ENCODE measurements at places on chromosomes 5 and 9.

DNA sequence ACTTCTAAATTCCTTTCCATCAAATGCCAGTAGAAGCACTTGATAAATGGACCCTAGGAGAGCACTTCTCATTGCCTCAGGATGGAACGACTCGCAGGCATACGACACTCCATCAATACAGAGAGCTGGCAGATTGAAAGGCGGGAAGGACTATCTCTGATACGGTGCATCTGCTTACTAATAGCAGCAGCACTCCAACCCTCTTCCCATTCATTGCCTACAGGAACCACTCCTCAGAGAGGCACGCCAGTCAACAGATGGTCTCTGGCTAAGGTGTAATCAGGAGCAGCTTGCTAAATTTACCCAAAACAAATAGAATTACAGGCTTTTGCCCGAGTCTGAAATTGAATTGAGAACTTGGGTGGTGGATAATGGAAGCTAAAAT is 168.1 kb downstream of the EFNA5 start:
- DNase-seq = no peak

DNA sequence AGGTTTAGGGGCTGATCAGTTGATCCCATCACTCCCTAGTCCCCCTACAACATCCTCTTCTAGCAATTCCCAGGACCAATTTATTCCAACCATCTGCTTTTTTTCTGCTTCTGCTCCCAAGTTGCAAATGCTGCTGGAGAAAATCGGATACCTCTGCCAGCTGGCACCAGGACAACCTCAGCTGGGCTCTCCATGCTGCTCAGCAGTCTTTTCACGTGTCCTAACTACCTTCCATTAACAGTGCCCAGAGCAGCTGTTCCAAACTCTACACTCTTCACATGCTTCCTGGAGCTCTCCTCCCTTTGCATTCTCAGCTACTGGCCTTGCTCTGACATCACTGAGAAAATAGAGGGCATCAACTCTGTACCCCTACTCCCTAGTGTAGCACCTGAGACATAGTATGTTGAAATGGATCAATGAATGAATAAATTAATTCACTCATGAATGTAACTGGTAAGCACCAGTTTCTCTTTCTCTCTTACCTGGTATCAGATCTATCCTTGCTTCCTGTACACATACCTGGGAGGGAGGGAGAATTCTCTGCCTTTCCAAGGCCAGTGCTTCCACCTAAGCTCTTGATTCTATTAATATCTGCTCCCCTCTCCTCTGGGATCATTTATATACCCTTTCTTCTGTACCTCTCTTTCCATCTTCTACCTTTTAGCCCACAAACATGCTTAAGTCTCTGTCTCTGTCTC is 191.0 kb downstream of the RAB3C start:
- no peak for DNase-seq

- DNase-seq = no peak
These were observed 29.8 kb upstream of the ZFR start for GRCh38 chr5:32474209-32474854.

- no peak for DNase-seq
These were observed 38.3 kb downstream of the ZDHHC21 start for GRCh38 chr9:14654932-14655331.

DNA sequence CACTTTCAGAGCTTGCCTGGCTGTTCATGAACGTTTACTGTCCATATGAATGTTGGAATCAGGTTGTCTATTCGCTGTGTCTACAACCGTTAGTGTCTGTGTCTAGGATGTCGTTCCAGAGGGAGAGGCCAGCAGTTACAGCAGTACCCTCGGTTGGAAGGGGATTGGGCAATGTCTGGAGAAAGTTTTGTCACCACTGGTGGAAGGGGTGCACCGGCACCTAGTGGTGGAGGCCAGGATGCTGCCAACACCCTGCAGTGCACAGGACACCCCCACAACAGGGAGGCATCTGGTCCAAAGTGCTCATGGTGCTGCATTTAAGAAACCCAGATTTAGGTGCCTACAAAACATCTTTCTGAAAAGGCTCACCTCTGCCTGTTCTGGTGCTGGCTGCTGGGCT is 220.7 kb downstream of the FANCC start:
- no peak for DNase-seq

DNA sequence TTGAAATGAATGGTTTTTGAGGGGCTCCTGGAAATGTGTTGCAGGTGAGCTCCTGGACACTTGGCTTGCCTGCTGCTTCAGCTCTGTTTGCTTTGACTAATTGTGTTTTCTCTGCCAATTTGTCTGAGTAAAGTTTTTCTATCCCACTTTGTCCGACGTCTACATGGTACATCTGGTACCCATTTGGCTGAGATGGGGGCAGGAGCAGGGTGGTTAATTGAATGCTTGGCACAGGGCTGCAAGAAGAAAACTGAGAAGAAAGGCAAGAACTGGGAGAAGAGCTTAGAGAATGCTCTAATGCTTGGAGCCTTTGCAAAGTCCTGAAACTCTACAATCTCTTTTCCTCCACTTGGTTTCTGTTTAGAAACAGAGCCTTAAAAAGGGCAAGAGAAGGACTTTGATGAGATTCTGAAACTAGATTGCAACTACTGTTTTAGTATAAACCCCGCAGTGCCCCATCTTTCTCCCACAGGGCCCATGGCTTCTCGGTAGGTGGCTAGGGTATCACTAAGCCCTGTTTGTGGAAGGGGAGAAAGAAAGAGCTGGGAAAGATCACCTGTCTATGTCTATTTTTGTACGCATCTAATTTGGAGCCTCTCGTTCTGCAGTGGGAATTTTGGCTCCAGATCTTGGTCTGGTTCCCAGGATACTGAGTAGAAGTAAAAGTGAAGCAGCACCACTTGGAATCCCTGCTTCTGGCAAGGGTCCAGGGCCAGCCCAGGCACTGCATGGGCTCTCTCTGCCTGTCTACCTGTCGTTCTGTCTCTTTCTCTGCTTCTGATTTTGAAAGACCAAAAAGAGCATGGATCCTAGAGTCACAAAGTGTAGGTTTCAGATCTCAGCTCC is 214.4 kb downstream of the SEMA6A start:
- DNase-seq = no peak

- no peak for DNase-seq
These were observed 43.1 kb downstream of the SPTAN1 start for GRCh38 chr9:128595471-128595870.

DNA sequence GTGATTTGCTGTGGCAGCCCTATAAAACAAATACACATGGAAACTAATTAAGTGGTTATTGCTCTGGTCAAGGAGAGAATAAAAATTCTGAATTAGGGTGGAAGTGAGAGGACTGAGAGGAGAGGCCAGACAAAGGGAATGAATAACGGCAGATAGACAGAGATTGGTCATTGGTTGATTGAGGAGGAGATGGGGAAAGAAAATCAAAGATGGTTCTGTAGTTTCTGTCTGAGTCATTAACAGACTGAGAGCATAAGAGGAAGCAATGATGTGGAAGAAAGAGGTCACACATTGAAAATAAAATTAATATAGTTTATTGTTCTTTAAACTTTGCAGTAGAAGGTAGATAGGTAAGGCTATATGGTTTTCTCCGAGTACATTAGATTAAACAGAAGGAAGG is 469.8 kb downstream of the ACTL7B start:
- DNase-seq = no peak

- no peak for DNase-seq
These were observed 17.6 kb downstream of the RNF38 start for GRCh38 chr9:36382484-36382883.

DNA sequence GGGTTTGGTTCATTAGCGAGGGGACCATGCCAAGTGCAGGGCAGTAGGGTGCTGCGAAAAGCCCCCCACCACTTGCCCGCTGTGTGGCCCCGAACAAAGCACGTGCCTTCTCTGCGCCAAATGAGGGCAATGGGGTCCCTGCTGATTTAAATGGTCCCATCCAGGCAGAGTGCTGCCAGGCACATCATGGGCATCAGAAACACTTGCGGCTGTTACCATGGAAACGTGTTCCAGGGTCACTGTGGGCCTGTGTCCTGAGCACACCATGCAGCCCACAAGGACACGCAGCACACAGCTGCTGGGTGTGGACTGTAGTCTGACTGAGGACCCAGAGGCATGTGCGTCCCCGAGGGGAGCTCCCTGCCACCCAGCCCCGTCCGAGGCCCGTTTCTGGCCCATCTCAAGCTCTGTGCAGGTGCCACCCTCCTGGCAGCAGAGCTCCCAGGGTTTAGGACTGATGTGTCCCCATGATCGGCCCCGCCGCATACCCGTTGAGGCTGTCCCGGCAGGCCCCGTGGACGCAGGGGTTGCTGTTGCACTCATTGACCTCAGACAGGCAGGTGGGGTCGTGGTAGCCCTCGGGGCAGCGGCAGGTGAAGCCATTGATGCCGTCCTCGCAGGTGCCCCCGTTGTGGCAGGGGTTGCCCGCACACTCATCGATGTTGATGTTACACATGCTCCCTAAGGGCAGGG is 31.3 kb upstream of the SEC16A start:
- no peak for DNase-seq

DNA sequence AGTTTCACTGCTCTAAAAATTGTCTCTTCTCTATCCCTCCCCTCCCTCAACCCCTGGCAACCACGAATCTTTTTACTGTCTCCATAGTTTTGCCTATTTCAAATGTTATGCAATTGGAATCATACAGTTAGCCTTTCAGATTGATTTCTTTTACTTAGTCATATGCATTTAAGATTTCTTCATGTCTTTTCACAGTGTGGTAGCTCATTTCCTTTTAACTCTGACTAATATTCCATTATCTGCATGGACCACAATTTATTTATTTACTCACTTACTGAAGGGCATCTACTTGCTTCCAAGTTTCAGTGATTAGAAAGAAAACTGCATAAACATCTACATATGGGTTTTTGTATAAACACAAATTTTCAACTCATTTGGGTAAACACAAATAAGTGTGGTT is 372.3 kb downstream of the CDH18 start:
- DNase-seq = no peak
